HCT116 (cell line): ENCODE measurements at places on chromosomes 11 and 22.

- no peak overlapping the region for H3K27ac ChIP-seq
- DNase-seq, result no peak
- H3K36me3 ChIP-seq, result no peaks in the 10 kb centered on the region
- H3K4me3 ChIP-seq, result no peak overlapping the region
- peaks cover 9% of the 10 kb centered on the region; the same call in 1 of the 2 replicates for H3K27me3 ChIP-seq
Measured at GRCh38 chr11:15888556-15889345, 467.6 kb downstream of the SOX6 start.

DNA sequence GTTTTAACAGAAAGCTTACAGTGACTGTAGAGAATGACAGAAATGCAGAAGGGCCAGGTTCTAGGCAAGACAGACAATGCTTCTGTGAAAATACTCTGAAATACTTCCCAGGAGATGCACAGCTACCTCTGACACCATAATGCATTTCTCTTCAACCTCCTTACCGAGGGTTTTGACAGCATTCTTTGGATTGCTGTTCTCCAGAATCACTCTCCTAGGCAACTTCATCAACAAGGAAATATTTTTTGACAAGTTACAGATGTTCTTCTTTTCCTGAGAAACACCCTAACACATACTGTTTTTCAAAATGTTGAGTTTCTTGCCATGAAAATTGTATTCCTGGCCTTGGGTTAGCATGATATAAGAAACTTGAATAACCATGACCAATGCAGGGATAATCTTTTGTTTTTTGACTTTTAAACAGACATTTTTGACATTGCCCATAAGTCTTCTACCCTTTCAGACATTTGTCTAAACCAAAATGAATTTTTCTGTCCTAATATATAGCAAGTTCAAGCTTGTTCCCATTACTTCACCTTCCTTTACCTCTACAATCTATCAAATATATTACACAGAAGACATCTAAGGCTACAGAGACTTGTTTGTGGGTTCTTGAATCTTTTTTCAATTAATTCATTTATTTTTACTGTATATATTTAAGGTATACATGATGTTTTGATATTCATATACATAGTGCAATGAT, 108.1 kb downstream of the CCDC34 start:
- H3K4me3 ChIP-seq, result no peak overlapping the region
- H3K27ac ChIP-seq, result no peak overlapping the region
- no peaks in the 10 kb centered on the region for H3K36me3 ChIP-seq
- H3K27me3 ChIP-seq, result no peaks in the 10 kb centered on the region
- no peaks in the 10 kb centered on the region for H3K4me1 ChIP-seq

GRCh38 chr11:77705195-77705875, 67.7 kb upstream of the CLNS1A start:
- H3K4me3 ChIP-seq, result peak overlapping the region; percentile 15; the same call in 1 of the 2 replicates
- H3K27ac ChIP-seq, result peak overlapping the region; percentile 37; the same call in 1 of the 2 replicates
- H3K27me3 ChIP-seq, result no peaks in the 10 kb centered on the region

GRCh38 chr22:45852826-45853225, 124.1 kb downstream of the WNT7B start:
- no peak overlapping the region for H3K27ac ChIP-seq
- H3K27me3 ChIP-seq, result no peaks in the 10 kb centered on the region
- H3K36me3 ChIP-seq, result peaks cover 15% of the 10 kb centered on the region
- no peaks in the 10 kb centered on the region for H3K4me1 ChIP-seq
- no peak overlapping the region for H3K4me3 ChIP-seq

GRCh38 chr11:71395263-71395560, 53.0 kb downstream of the DHCR7 start:
- DNase-seq, result no peak
- H3K27ac ChIP-seq, result no peak overlapping the region
- H3K27me3 ChIP-seq, result peaks cover 42% of the 10 kb centered on the region; the same call in 1 of the 2 replicates

- no peak overlapping the region for H3K4me3 ChIP-seq
- no peak for DNase-seq
- no peaks in the 10 kb centered on the region for H3K27me3 ChIP-seq
- peaks cover 13% of the 10 kb centered on the region for H3K4me1 ChIP-seq
- no peaks in the 10 kb centered on the region for H3K36me3 ChIP-seq
Measured at GRCh38 chr11:1077417-1078119, 2.9 kb downstream of the MUC2 start.

DNA sequence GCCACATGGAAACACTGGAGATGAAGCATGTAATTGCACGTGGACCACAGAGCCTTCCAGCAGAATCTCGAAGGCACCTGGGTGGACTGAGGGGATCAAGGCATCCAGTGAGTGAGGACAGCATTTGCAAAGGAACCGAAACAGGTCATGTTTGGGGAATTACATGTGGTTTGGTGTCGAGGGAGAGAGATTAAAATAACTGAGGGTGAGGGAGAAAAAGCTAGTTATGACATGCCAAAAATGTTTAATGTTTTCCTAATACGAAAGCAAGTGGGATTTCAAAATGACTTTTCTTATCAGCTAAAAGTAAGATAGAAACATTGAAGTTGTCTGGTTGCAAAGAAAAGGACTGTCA, 157.1 kb downstream of the BLID start:
- no peaks in the 10 kb centered on the region for H3K36me3 ChIP-seq
- H3K27me3 ChIP-seq, result no peaks in the 10 kb centered on the region
- no peak overlapping the region for H3K4me3 ChIP-seq
- no peak overlapping the region for H3K27ac ChIP-seq
- DNase-seq, result no peak

GRCh38 chr22:25853501-25854284, 111.7 kb downstream of the MYO18B start:
- no peak overlapping the region for H3K4me3 ChIP-seq

DNA sequence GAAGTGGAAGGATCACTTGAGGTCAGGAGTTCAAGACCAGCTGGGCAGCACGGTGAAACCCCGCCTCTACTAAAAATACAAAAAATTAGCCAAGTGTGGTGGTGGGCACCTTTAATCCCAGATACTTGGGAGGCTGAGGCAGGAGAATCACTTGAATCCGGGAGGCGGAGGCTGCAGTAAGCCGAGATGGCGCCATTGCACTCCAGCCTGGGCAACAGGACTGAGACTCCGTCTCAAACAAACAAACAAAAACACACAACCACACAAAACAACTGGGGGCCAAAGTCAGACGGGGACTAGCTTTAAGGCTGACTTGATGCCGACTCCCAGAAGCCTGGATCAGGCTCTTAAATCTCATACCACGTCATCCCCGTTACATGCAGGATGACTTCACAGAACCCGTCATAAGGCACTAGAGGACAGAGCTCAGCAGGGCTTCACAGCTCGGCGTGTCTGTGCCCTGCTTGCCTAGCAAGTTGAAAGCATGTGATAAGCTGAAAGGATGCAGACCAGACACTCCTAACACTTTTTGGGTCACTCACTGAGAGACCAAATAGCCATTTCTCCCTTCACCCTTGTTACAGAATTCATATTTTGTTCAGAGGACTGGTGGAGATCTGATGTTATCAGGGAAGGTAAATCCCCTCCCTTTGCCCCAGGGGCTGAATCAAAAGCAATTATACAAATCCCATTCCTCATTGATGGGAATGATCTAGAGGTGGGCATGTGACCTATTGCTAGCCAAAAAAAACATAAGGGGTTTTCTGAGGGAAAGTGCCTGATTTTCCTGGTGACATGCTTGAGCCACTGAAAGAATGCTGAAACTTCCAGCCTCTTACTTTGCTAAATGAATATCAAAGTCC, 65.4 kb downstream of the GAB2 start:
- no peak for DNase-seq
- no peak overlapping the region for H3K27ac ChIP-seq
- H3K4me3 ChIP-seq, result no peak overlapping the region

DNA sequence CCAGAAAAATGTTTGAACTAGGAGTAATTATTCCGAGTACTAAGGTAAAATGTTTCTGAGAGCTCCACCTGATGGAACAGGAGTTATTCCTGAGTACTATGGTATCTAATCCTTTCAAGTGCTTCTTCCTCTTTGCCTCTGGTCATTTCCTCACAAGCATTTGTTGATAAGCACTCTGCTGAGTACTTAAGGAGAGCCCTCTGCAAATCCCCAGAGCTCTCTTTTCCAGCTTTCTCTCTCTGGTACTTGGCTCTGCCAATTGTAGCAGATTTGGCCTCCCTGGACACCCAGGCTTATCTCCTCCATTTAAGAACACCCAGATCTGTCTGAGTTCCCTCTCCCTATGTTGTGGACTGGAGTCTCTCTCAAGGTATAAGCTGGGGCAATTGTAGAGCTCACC, 457.0 kb downstream of the MN1 start:
- no peak for DNase-seq
- H3K27me3 ChIP-seq, result peaks cover 9% of the 10 kb centered on the region; the same call in 1 of the 2 replicates
- no peaks in the 10 kb centered on the region for H3K36me3 ChIP-seq
- no peak overlapping the region for H3K4me3 ChIP-seq
- no peak overlapping the region for H3K27ac ChIP-seq
- H3K4me1 ChIP-seq, result no peaks in the 10 kb centered on the region
